Activated CD4-positive, alpha-beta T cell treated with anti-CD3 and anti-CD28 coated beads, Interleukin-2, amount 10 ng/mL, durations not matched to agents 24 days and 14 days (primary cell): ENCODE measurements at places on chromosomes 4 and X. TPM values are rescaled to one million over a fixed set of nuclear protein-coding genes. Genes with fewer than 3 reads are reported as not detected.

RAB41 gene
- total RNA-seq = not detected in 2 replicates

DNA sequence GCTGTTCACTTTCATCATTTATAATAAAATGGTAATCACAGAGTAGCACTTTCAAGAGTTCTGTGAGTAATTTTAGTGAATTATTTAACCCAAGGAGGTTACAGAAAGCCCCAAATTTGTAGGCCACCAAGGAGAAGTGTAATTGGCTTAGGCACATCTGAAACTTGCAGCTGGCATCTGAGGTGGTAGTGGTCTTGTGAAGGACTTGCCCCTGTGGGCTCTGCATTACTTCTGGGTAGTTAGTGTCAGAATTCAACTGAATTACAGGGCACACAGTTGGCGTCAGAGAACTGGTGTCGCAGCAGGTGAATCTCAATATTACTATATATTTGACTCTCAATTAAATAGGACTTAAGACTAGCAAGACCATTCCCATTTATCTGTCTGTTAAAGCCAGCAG lies 36.9 kb downstream of the GPR174 start:
- DNase-seq = no peak

DNA sequence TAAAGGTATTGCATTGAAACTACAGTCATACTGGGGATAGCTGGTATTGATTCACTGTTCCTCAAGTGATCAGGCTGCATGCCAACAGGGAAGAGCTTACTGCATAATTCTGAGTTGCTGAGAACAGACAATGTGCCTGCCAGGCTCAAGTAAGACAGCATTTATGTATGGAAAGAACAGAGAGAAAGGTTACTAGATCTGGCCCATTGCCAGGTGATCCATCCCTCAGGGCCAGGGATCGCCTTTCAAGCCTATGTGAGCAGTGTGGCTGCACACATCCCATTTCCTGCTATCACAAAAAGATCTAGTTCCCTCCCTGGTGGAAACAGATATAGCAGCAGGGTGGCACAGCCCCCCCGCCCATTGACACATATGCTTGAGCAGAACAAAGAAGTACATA lies 254.0 kb downstream of the TMA16 start:
- no peak for DNase-seq

DNA sequence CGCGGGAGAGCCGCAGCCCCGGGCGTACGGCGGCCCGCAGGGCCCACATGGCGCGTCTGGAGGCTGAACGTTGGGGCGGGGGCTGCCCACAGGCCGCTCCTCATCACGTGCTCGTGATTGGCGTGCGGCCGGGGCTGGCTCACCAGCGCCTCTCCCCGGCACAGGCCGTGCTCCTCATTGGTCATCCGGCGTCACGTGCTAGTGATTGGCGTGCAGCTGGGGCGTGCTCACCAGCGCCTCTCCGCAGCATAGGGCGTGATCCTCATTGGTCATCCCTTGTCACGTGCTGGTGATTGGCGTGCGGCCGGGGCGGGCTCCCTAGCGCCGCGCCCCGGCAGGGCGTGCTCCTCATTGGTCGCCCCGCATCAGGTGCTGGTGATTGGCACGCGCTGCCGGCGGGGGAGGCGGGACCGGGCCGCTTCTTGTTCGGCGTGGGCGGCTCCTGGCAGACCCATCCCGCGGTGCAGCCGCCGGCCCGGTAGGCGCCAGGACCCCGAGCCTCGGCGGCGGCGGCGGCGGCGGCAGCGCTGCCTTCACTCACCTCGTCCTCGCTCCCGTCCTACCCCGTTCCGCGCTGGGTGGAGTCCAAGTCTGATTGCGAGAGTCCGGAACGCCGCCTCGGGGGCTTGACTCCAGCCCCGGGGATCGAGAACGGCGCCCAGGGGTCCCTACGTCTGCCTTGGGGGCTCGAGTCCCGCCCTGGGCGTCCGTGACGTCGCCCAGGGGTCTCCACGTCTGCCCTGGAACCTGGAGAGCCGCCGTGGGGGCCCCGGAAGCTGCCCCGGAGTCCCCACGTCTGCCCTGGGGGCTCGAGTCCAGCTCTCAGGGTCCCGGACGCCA lies at the start of gene GTPBP6:
TSS of gene GTPBP6 (minus strand) at position 58 of the 840 bp plus-strand sequence. CDS start at position 49, 9 bp downstream.
- peak; percentile 100 for DNase-seq

DNA sequence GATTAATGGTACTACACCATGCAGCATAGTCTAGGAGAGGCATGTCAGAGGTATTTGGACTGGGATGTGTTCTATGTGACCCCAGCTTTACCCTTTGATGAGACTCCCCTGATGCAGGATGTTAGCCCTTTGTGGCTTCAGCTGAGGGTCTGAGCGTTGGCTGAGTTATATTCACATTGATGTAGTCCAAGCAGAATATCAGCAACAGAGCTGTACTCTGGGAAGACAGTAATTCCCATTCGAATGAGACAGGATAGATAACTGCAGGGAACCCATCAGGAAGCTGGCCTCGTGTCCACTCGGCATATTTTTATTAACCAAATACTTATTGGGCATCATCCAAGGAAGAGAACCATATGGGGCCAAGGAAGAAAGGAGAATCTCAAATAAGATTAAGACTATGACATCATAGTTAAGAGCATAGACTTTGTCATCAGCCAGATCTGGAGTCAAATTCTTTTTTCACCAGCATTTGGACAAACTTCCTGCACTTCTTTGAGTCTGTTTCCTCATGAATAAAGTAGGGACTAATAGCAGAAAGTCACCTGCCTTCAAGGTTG lies 198.1 kb downstream of the SOWAHB start:
- DNase-seq = no peak

DNA sequence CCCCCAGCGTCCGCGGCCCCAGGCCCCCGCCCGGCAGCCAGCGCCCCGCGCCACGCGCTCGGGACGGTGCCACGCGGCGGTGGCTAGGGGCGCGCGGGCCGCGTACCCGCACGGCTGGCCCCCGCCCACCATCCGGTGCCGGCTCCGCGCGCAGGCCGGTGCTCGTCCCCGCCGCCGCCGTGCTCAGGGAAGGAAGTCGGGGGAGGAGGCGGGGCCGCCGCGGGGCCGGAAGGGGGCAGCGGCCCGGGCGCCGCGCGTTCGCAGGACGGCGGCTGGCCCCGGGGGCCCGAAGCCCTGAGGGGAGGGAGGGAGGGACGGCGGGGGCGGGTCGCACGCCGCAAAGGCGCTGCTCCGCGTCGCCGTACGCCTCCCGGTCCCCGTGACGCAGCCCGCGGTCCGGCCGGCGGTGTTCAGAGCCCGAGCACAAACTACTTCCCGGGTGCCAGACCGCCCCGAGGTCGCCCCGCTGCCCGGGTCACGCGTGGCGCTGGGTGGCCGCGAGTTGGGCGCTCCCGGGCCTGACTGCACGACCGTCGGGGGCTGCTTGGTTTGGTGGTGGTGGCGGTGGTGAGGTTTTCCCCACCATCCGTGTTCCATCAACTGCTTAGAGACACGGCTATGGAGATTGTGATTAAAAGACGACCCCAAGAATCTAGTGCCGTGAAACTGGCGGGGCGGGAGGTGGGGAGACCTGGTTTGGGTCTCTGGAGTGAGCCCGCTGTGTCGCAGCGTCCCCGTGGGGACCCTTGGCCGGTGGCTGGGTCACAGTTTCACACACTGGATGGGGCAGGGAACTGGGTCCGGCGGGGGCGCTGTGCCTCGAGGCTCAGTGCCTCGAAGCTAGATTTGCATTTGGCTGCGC lies at the start of gene DCTD:
TSS of gene DCTD (minus strand) at position 205 of the 862 bp plus-strand sequence. CDS start 1,818 bp downstream, outside the sequence.
- peak; percentile 95 for DNase-seq

DNA sequence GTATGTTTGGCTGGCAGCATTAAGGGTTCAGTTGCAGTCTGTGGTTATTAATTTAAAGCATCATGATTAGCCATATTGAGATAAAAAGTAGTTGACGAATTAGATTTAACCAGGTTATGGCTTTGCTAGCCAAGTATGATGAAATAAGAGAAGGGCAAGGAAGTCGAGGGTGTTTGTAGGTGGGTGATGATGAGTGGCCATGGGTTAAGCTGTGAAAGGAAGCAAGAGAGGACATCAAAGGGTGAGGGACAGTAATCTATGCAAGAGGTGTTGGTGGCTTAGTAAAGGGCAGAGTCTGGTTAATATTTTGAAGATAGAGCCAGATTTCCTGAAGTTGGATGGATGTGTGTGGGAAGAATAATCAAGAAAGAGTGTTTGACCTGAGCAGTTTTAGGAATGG lies 44.5 kb downstream of the STIM2 start:
- DNase-seq = no peak

GRCh38 chr4:74501579-74501978 lies 56.6 kb downstream of the AREG start:
- no peak for DNase-seq

TLR6 gene
- total RNA-seq = 0.88 and 1.1 TPM in 2 replicates
